Stimulated activated CD8-positive, alpha-beta memory T cell treated with anti-CD3 and anti-CD28 coated beads, Interleukin-7, amount 100 ng/mL, for 48 hours (primary cell): ENCODE measurements at places on chromosomes 3 and 15.

- DNase-seq: no peak
Observed at GRCh38 chr15:40762919-40763800, 708 bp upstream of the GCHFR start.

DNA sequence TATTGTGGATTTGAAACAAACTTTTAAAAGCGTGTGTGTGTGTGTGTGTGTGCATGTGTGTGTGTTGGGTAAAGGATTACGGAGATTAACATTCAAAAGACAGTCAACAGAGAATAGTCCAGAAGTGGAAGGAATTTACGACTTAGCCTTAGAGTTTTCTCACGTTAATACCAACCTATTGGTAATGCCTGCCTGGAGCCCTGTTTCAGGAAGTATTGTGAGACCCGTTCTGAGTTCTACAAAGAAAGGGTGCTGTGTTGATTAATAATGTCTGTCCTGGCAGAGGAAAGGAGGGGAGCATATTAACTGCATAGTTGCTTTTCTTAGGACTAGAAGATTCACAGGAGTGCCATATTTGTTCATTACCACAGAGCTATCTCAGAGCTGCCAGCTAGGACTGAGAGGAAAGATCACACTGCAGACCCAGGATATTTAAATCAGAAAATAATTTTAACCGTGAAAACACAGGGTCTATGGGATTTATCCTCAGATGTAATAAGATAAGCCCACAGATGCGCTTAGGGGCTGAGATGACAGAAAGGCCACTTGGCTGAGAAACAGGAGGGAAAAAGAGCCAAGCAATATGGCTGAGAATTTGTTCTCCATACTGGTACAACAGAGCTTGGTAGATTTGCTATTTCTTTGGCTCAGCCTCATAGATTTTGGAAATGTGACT lies 40.5 kb upstream of the FRMD4B start:
- no peak for DNase-seq

DNA sequence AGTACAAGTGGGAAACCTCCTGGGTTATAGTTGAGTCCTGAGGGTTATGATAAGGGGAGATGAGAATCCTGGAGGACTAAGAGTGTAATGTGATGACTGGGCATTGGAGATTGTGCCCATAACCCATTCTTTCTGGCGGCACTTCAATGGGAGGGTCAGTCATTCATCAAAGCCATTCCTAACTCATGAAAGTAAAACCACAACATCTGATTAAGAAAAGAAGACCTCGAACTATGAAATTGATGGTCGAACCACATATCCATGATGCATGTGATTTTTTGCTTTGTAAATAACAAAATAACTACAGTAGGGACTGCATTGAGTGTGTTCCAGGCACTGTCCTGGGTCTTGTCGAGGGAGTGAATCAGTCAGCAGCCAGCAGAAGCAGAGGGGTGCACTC lies 215.1 kb downstream of the SHQ1 start:
- no peak for DNase-seq

DNA sequence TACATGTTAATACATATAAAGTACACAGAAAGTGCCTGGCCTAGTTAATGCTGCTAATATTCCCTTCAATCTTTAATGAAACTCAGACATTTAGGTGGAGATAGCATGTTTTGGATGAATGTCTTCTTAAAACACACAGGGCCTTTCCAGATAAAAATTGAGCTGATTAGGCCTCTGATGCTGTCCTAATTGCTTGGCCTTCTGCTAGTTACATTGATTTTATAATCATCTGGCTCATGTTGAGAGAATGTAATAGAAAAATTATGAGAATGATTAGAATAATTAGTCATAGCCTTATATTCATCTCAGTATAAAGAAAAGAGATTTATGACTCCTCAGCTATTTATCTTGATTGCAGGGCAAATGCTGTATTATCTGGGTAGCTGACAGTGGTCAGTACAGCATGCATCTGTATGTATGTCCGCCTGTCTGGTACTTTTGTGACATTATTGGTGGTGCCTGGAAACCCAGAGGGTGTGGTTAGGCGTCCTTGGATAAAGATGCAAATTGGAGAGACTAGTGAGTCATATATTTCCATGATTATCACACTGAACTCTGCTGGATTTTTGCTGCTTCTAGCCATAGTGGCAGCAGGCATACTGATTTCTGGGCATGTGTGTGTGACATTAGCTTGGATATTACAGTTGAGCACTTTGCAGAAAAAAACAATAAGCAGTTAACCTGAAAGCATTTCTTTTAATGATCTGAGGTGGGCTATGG lies 120.8 kb downstream of the FEZF2 start:
- no peak for DNase-seq

DNA sequence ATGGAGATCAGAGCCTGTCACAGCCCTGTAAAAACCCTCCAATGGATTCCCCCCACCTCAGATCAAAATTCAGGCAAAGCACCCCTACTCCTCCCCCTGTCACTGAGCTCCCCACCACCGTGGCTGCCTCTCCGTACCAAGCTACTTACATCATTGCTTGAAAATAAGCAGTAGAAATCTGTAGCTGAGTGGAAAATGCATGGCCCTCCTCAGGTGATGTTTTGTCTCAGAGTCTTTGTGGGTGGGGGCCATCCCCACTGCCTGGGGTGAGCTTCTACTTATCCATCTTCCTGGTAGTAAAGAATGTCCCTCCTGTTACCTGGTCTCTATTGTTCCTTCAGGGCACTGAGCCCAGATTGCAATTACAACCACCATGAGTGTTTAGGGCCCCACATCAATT lies 34.5 kb downstream of the SLCO2A1 start:
- no peak for DNase-seq

- no peak for DNase-seq
Observed at GRCh38 chr3:131081224-131081623, 54.5 kb downstream of the NEK11 start.

DNA sequence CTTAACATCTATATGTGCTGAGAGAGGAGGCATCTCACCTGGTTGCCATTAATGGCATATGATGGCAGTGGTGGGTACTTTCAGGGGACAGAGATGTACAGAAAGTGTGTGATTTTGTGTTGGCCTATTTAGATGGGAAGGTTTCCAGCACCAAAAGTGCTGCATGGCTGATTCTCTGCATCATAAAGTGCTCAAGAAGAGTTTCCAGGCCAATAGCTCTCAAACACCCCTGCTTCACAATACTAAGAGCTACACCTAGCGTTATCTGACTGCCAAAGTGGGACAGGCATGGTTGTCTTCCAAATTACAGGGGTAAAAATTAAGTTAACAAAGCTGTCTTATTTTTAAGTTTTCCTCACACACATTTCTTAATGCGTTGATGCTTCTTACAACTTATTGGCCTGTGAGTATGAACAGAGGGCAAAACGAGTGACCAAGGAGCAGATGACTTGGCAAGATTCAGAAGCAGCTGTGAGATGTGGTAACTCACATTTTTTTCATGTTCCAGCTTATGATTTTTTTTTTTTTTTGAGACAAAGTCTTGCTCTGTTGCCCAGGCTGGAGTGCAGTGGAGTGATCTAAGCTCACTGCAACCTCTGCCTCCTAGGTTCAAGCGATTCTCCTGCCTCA lies 41.4 kb upstream of the VEPH1 start:
- no peak for DNase-seq

DNA sequence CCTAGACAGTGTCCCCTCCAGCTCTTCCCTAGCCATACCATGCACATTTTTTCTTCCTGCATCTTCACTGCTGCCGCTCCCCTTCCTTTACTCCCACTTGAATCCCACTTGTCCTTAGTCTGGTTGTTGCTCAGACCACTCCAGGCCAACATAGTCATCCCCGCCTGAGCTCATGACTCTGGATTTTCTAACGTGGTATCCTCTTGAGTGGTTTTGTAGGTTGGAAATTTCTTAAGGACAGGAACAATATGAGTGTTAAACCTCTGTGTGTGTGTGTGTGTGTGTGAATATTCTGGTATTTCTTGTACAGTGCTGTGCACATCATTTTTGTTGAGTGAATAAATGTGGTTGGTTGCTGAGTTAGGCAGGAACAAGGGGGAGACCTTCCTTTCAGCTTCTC lies 3.1 kb downstream of the BAHD1 start:
- DNase-seq: no peak

DNA sequence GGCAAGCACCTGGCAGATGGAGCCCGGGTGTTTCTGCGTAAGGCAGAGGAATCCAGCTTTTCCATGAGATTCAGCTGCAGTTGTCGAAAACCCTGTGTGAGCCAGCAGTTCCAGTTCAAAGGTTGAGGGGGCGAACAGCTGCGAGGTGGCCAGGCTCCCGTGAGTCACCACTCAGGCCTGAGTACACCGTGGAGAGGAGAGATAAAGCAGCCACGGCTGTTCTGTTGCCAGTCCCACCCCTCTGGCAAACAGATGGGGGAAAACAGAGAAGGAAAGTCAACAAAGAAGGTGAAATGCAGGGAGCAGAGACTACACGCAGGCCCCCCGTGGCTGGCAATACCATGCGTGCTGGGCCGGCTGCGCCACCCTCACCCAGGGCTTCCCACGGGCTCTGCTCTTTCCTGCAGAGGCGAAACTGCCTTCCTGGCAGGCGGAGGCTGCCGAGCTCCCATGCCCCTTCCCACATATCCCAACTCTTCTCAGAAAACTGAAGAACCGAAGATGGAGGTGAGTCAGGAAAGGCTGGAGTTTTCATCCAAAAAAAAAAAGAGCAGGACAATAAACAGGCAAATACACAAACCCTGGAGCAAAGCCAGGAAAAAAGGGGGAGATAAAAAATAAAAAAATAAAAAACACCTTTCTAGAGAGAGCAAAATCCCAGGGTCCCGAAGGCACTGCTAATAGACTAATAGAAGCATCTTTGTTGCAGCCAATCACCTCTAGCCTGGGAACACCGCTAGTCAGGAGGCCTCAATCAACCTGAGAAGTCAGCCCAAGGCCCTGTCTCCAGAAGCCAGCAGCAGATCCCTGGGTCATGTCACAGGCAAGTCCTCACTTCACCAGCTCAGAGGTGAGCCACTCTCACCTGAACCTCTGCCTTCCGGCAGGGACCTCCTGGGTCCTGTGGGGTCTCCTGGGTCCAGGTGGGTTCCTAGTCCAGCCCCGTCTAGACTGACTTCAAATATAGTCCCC lies 37.7 kb downstream of the FAM174B start:
- no peak for DNase-seq

- DNase-seq: no peak
Observed at GRCh38 chr15:92006186-92007028, 152.9 kb downstream of the SLCO3A1 start.
